ENCODE measurements at places on chromosomes 5 and 9.

- DNase-seq = no peak
Observed at GRCh38 chr9:38074441-38074961, 5.5 kb upstream of the SHB start.

DNA sequence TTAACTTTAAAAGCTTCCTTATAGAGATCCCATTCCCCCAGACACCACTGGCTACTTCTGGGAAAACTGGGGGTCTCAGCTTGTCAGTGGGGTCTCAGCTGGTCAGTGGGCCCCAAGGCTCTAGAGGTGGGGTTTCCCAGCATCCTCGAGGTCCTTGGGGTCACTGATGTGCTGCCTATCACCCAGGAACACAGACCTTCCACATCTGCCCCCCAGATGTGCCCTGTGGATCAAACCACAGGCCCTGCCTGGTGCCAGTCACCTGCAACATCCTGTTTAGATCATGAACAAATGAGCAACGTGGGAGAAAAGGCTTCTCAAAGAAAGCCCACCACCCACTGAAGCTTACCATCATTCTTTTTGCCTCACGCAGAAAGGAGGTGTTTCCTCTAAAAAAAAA lies 165.6 kb upstream of the FSTL4 start:
- no peak for DNase-seq

GRCh38 chr5:122404653-122405362 lies 92.8 kb downstream of the SNCAIP start:
- no peak for DNase-seq

DNA sequence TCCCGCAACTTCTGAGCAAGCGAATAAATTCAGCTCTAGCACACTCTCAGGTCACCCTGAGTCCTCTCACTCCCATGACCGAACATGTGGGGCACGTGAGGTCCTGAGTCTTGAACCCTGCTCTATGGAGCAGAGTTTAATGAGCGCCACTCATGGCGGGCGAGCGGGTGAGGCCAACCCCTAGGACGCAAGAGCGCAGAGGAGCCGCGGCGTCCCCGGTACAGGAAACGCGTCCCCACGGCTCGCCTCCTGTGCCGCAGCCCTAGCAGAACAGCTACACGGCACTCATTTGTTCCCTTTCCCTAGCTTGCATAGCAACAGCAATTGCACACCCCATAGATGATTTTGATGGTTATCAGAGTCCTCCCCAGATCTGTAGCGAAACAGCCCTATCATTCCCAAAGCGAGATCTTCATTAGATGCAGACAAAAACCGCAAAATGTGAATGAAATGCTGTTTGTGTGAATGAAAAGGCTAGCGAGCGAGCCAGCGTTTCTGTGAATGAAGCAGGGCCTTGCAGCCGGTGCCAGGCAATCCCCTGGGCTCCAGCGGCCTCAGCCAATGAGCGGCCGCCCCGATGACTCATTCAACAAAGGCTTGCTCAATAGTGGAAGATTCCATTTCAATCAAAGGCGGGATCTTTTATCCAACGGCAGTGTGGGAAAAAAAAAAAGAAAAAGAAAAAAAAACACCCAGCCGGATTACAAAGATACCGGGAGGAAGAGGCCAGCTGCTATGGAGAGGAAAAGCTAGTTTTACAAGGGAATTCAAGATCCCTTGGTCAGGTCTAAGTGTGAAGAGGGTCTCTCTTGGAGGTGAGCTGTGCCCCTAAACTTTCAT lies 1.5 kb upstream of the SHC3 start:
- peak; percentile 21 for DNase-seq

GRCh38 chr9:81125446-81126092 lies 563.8 kb downstream of the TLE1 start:
- no peak for DNase-seq

DNA sequence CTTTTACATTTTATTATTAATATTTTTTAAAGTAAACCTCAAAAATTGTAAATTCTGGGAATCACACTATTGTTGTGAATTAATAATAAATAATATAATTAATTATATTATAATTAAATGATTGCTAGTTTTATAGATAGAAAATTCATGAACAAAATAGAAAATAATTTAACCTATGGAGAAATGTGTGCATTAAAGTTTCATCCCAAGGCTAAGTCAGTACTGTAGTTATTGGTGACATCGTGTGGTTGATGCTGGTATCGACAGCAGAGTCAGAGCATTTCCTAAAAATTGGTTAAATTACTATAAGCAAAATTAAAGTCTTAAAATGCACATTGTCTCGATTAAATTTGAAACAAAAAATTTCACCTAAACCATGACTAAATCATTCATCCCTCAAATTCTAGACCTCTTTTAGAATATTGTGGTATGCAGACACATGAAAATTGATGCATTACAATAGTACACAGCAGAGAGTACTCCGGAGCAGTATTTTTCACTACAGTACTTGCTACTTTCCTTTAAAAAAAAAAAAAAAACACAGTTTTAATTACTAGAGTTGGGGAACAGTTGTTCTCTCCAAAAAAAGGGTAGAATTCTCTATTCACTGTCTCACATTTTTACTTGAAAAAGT lies 73.9 kb downstream of the RORB start:
- DNase-seq = no peak

GRCh38 chr5:179533907-179534306 lies 16.4 kb upstream of the RUFY1 start:
- DNase-seq = no peak

GRCh38 chr9:126166291-126166690 lies 160.3 kb upstream of the MVB12B start:
- DNase-seq = no peak

GRCh38 chr5:78537821-78538220 lies 110.8 kb downstream of the LHFPL2 start:
- no peak for DNase-seq

DNA sequence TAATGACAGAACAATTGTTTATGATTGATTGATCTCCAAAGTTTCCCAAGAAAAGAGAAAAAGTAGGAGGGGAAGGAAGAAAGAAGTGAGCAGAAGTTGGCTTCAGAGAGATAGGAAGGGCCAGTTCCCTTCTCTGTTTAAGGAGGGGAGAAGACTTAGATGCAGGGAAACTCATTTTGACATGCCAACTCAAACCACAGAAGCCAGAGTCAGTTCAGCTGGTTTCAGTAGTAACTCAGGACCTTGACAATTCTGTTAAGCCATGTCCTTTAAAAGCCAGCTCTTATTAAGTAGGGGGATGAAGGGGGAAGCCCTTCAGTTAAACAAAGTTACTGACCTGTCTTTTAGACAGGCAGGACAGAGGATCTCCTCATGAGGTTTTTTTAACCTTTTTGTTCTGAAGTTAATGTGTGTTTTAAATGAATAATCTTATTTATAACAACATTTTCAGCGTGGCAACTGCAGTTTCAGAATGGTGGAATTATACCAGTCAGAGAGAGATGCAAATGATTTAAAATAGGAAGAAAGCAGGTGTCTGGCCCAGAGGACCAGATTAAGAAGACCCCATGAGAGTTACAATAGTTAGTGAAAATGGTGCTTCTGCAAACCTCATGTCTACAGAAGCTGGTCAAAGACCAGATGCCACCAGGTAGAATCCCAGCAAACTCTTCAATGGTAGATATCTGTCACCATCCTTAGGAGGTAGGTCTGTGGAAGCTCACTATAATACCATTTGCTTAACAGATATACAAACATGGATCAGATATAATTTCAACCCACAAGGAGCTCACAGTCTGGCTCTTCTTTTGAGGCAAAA lies 29.3 kb upstream of the ABL1 start:
- no peak for DNase-seq

DNA sequence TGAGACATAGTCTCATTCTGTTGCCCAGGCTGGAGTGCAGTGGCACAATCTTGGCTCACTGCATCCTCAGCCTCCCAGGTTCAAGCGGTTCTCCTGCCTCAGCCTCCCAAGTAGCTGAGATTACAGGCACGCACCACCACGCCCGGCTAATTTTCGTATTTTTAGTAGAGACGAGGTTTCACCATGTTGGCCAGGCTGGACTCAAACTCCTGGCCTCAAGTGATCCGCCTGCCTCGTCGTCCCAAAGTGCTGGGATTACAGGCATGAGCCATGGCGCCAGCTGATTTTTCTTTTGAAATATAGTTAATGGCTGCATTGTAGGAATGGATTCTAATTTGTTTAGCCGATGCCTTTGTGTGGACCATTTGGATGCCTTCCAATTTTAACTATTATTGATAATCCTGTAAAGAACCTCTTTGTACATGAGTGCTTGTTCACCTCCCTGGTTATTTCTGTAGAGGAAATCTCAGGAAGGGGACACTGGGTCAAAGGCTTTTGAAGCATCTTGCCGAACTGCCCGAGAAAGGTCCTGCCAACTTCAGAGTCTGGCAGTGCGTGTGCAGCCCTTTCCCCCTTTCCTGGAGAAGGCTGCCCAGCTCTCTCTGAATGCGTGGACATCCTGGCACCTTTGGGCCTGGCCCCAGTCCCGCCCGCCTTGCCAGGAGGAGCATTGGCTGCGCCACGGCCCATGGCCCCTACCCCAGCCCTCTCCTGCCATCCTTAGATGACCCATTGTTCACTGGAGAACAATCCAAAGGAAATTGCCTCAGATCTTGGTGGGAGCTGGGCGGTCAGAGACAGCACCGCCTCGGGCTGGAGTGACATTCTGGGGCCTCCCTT lies 8.9 kb upstream of the NUP214 start:
- no peak for DNase-seq

DNA sequence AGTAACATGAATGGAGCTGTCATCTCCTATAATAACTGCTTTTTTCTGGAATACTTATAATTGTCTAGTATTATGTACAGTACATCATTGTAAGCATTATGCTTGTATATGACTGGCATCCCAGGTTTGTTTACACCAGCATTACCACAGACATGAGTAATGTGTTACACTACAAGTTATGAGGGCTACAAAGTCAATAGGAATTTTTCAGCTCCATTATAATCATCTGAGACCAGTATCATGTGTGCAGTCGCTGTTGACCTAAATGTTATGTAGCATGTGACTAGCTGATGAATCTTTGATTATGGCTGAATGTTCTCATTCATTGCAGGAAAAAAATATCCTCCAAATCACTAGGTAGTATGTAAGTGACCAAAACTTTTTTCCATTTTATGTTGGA lies 2.2 kb downstream of the ZCCHC9 start:
- no peak for DNase-seq

- peak; percentile 8 for DNase-seq
Observed at GRCh38 chr9:121744002-121744686, 92.7 kb downstream of the DAB2IP start.

- no peak for DNase-seq
Observed at GRCh38 chr5:142385194-142385593, 60.4 kb upstream of the SPRY4 start.

Measured in T-helper 2 cell treated with Interferon-gamma antibody and Interleukin-4, amounts not matched to agents 5 μg/mL and 100 μg/mL, for 36 hours (primary cell).